CD4-positive, alpha-beta T cell treated with Interleukin-2 at 100 ng/mL for 4 hours (primary cell): ENCODE measurements at places on chromosomes 16 and 17.

DNA sequence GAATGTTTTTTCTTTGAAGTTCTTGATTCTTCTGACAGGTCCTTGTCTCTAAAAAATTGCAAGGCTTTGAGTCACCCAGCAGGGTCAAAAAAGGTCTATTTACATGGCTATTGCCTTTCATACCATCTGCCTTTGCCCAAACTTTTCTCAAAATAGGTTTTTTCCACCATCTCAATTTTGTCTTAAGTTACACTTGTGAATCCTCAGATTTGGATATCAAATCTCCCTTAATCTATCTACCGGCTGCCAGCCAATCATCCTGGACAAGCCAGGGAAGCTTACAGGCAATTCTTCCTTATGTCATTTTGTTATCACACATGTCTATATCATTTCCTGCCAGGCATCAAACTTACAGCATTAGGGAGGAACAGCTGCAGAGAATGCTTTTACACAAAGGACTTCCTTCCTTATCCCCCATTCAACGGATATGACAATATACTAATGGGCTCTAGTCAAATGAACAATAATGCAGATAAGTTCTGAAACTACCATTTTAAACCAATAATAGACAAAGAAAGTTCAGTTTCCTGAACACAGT is 104.1 kb upstream of the CORO6 start:
- DNase-seq: peak; percentile 44

- DNase-seq: no peak
Measured at GRCh38 chr17:1109606-1110540, 69.9 kb downstream of the ABR start.

DNA sequence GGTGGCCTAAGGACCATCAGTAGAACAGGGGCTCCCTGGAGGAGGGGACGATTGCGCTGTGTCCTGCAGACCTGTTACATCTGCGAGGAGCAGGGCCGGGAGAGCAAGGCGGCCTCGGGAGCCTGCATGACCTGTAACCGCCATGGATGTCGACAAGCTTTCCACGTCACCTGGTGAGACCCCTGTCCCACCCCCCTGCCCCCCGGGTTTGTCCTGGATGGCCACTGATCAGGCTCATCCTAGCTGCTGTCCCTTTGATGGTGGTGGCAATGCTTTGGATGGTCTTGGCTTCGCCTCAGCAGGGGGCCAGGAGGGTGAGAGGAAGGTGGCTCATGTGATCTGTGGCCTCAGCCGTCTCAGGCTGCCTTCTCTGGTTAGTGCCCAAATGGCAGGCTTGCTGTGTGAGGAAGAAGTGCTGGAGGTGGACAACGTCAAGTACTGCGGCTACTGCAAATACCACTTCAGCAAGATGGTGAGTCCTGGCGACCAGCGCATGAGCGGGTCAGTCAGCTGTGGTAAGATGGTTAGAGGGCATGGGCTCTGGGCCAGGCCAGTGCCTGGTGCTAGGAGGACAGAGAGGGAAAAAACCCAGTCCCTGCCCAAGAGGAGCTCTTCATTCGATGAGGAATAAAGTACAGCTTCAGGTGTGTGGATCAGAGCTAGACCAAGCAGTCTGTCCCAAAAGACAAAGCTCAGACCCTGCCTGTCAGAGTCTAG is 4.2 kb downstream of the MLLT6 start:
- DNase-seq: no peak

- DNase-seq: no peak
Measured at GRCh38 chr16:84082835-84083569, 33.7 kb downstream of the MBTPS1 start.

DNA sequence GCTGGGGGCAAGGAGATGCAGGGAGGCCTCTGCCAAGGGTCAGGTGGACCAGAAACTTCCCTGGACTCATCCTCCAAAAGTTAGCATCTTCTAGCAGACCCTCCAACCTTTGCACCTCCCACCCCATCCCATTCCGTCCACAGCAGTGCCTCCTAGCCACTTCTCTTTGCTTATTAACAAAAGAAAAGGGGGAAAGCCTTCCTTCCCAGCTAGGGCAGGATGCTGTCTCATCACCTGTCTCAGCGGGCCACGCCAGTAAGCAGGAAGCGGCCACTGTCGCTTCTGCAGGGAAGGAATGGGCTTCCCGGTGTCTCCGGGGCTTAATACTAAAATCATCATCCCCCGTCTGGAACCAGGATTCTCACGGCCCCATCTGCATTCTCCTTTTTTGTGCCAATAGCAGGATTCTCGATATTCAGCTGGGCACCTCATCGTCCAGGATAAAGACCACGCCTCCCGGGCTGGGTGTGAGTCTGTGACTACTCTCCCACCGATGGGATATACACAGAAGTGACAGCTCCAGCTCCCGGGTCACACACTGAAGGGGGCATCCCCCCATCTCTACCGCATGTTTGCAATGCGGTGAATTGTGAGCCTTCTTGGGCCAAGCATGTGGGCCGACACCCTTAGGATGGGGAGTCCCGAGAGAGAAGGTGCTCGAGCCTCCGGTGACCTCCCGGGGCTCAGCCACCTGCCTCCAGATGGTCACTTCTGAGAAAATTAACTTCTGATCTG is 15.5 kb upstream of the RBFOX3 start:
- DNase-seq: no peak

DNA sequence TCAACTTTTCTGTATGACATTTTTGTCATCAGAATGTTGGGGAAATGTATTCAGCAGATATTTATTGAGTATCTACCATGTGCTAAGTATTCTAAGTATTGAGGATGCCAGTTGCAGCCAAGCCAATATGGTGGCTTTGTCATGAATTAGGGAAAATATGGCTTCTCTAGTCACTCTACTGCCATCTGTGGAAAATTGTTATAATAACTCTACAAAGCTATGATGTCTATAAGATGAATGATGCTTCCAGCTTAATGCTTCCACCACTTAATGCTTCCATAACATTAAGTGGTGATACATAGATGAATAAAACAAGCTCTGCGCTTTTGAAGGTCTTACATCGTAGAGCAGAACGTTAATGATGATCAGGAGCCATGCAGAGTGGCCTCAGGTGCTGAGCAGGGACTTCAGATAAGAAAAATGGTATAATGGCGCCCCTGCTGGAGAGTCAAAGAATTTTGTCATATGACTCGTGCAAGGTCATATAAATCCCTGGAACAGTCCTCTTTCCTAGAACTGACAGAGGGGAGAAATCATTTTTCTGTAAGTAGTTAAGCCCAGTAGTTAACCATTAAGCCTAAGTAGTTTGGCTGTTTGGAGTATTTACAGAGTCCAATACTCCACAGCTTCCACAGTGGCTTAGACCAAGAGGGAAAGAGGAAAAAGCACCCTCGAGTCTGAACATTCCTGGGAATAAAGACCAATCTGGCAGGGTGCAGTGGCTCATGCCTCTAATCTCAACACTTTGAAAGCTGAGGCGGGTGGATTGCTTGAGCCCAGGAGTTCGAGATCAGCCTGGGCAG is 2.7 kb upstream of the TMIGD1 start:
- DNase-seq: peak; percentile 77

DNA sequence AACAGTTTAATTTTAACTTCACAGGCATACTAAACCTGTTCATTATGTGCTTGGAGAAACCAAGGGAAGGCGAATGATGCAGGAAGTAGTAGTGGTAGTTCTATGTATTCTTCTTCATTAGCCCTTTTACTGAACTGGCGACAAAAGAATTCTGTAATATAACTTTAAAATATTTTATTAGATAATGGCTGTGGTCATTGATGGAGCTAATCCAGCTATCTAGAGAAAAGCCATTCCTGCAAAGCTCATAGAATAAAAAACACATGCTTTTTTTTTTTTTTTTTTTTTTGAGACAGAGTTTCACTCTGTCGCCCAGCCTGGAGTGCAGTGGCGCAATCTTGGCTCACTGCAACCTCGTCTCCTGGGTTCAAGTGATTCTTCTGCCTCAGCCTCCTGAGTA is 23.5 kb downstream of the TANC2 start:
- no peak for DNase-seq

DNA sequence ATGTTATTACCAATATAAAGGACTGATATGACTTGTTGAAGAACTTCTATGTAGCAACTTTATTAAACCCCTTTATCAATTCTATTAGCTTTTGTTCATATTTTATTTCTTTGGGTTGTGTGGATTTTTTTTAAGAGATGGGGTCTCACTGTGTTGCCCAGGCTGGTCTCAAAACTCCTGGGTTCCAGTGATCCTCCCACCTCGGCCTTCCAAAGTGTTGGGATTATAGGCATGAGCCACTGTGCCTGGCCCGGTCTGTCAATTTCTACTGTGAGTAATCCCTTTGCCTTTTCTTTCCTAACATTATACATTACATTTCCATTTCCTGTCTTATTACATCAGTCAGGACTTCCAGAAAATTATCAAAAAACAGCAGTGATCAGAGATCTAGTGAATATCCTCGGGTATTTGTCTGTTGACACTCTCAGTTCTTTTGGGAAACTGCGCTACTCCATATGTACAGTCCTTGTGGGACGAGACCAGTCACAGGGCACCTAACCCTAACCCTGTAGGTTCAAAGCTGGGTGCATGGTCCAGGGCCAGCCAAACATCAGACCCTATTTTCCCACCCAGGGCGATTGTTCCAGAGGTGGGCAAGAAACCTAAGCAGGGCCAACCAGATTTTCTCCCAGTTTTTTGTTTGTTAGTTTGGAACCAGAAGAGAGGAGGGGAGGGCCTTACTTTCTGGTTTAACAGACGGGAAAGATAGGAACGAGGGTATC is 1.7 kb upstream of the SLC47A1 start:
- DNase-seq: no peak

DNA sequence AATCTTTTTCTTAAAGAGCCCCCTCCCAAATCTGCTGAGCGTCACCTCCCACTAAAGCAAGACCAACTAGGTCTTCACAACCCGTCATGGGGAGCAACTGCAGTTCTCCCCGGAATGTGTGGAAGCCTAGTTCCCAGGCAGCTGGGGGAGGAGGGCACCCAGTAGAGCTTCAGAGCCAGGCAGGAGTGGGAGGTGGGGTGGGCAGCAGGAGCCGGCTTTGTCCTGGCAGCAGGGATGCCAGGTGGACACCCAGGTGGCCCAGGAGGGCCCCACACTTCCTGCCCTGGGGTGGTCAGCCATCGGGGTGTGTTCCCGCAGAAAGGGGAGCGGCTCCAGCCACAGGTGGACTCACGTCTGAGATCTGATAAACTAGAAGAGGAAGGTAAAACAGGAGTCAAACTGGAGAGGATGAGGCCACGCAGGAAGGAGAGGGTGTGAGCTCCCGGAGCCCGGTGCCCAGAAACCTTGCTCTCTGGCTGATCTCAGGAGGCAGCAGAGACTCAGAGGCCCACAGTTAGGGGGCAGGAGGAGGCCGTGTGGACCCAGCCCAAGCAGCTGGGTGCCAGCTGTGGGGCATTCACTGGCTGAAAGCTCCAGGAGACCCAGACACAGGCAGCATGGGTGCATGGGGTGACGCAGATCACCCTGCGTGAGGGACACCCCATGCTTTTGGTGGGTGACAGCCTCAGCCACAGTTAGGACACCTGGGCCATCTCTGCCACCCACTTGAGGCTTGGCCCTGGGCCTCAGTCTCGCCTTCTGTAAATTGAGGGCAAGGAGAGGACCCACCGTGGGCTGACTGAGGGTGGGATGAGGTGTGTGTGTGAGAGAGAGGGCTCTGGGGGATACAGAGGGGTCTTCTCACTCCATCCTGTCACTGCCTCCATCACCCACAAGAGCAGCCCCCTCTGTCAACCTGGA is 260.8 kb upstream of the TNRC6C start:
- no peak for DNase-seq

GRCh38 chr16:57939872-57940224 is 31.1 kb downstream of the CNGB1 start:
- no peak for DNase-seq

GRCh38 chr16:59330019-59330670 is 596.0 kb upstream of the GOT2 start:
- no peak for DNase-seq

- DNase-seq: no peak
Measured at GRCh38 chr17:17448076-17448475, 28.7 kb upstream of the MED9 start.

DNA sequence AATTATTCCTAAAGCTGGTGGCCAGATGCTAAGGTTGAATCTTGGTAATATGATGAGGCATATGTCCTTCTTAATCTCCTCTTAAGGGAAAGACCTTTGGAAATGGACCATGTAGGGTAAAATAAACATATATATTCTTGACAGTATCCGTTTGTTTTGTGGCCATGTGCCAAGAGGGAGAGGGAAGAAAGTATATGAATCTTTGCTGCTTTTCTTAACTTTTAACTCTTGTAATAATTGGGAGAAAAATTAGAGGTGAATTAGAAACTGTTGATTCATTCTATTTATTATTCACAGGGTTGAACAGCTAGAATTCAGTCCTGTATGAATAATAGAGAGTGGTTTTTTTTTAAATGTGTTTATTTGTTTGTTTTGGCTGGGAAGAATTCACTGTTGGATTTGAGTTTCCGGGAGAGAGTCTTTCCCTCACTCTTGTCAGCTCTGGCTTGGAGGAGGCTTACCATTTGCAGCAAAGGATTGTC is 31.6 kb downstream of the AATF start:
- DNase-seq: no peak

DNA sequence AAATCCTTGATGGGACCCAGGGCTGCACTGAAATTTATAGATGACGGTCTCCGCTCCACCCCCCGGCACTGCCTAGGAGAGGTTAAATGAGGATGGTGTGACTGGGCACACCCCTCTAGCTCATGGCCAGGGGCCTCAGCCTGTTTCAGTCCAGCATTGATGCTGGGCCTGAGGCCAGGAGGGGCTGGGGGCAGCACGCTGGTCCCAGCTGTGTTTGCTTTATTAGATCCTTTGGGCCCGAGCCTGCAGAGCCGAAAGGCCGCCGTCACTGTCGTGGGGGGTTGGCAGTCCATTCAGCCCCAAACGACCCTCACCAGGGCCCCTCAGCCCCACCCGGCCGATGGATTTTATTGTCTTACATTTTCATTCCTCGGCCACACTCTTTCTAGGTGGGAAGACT is 10.8 kb upstream of the DOK4 start:
- no peak for DNase-seq

DNA sequence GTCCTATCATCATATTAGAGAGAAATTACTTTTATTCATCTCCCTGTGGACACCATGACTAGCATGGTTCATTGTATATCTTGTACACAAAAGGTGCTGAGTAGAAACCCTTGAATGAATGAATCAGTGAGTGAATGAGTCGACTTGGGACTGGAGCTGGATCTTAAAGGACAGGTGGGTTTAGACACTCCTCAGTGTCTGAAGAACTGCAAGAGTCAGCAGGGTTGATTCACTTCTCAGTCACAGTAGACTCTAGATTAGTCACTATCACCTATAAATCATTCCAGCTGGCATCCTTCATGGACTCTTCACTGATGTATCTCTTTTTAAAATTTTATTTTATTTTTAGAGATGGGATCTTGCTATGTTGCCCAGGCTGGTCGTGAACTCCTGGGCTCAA is 30.1 kb upstream of the PMFBP1 start:
- no peak for DNase-seq
